ENCODE measurements at places on chromosomes 4 and X. TPM values are rescaled to one million over a fixed set of nuclear protein-coding genes. Genes with fewer than 3 reads are reported as not detected.

DNA sequence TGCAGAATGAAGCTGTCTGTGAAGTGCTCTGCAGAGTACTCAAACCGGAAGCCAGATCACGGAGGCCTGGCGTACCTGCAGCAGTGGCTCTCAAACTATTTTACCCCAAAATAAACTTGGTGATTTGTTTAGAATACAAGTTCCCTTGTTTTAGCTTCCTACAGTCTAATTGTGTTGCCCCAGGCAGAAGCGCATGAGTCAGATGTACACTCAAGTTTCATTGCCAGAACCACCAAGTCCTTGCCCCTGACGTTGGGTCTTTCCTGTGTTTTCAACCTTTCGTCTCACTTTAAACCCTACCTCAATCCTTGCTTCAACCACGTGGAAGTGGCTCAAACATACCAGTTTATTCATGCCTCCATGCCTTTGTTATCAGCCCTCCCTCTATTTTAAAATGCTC lies 66.2 kb upstream of the SLC7A11 start:
- DNase-seq = no peak

GRCh38 chr4:19327364-19327763 lies 924.3 kb upstream of the SLIT2 start:
- peak; percentile 12 for DNase-seq

GRCh38 chrX:1885116-1885515 lies 270.3 kb downstream of the ASMT start:
- DNase-seq = no peak

SERTM2 gene
- under 0.01 TPM for total RNA-seq

- no peak for DNase-seq
These were observed 29.6 kb downstream of the FAM47B start for GRCh38 chrX:34972206-34972605.

- no peak for DNase-seq
These were observed 128.6 kb upstream of the VCX start for GRCh38 chrX:7714351-7714750.

COX7B2 gene
- total RNA-seq = not detected

TMEM154 gene
- 0.50 TPM for total RNA-seq

DNA sequence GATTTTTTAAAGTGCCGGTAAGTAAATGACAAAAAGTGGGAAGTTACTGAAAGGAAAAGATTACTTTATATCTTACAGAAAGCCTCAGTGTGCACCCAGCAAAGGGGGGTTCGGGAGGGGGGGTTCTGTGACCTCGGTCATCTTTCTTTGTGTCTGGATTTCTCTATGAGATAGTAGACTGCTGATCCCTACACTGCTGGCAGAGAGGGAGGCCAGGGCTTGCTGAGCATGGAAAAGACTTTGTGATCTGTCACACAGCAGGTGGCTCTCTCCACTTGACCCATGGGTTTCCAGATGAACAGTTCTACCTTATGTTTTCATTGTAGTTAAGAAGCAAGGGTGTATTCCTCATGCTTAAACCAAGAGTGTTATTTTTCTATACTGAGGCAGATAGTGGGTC lies 475.6 kb downstream of the PCDH10 start:
- DNase-seq = no peak

DNA sequence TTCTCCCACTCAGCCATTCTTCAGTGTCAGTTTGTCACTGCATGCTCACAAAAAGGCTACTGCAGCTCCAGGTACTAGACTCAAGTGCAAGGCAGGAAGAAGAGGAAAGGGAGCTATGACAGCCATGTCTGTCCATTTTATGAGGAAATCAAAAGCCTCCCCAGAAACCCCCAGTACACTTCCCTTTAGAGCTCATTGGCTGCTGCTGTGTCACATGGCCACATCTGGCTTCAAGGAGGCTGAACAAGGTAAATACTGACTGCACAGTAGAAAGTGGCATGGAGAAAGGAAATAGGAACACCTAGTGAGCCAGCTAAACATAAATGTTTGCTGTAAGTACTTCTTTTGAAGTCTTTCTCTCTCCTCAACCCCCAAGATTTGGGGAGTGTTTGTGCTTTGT lies 67.2 kb upstream of the FRAS1 start:
- DNase-seq = no peak

DNA sequence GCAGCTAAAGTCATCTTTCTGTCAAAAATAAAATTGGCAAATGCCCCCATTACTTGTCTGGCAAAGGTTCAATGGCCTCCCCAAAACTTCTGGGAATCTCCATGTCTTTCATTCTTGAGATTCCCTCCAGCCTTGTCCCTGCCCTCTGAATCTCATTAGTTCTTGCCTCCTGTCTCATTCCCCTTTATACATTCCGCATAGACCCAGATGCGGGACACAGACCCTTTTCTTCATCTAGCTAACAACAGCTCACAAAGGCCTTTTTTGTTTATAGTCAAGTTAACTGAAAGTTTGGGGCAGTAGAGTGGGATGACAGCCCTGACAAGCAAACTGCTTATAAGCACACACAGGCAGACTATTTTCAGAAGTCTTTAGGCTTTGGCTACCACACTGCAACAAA lies 306.1 kb upstream of the FAM241A start:
- no peak for DNase-seq

DCK gene
- total RNA-seq = 12.2 TPM

SSX1 gene
- not detected for total RNA-seq

- peak; percentile 82 for DNase-seq
These were observed 10.6 kb upstream of the ELF4 start for GRCh38 chrX:130120746-130121504.

GRCh38 chr4:158610790-158611189 lies 60.9 kb downstream of the C4orf46 start:
- DNase-seq = peak; percentile 14

DNA sequence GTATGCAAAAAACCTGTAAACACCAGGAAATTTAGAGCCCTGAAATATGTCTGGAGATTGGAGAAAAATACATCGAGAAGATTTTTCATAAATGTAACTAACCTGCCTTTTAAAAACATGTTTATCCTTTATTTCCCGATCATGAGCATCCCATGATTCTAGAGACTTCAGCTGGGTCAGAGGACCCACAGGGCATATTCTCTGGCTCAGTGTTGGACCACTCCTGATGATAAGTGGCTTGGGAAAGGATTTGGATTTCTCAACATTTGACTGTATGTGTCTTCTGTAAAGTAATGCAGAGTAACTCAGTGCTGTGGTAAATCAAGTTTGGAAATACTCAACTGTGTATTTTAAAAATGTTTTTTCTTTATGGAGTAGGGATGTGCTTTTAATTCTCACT lies 40.0 kb upstream of the ANK2 start:
- DNase-seq = no peak

ARHGAP4 gene
- total RNA-seq = 1.5 TPM

DNA sequence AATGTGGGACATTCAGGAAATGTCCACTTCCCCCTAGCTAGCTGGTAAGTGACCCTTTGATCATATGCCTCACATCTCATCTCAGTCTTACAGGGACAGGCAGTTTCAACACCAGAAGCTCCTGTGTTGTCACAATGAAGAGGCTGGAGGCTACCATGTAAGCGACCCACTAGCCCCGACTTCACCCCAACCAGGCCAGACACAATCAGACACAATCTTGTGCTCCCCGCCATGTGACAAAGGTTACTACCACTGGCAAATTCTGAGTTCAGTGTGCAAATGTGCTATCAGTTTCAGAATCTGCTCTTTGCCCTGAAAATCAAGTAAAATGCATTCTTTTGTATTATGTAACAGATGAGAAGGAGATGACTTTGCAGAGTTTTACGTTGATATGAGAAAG lies 56.9 kb upstream of the STS start:
- no peak for DNase-seq

DNA sequence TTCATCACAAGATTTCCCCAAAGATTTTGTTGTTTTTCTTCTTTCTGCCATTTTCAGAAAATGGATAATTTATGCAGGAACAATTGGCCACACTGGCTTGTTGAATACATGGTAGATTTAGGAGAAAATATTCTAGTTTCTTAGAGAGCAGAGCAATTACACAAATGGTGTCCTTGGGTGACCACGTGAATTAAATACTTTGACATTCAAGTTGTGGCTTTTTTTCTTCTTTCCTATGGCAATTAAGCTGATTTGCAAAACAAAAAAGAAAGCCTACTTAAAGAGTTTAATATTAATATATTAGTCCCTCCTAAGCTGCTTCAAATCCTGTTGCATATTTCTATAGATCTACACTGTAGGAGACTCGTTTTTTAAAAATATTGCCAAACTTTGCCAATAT lies 133.0 kb upstream of the HTR2C start:
- no peak for DNase-seq

DNA sequence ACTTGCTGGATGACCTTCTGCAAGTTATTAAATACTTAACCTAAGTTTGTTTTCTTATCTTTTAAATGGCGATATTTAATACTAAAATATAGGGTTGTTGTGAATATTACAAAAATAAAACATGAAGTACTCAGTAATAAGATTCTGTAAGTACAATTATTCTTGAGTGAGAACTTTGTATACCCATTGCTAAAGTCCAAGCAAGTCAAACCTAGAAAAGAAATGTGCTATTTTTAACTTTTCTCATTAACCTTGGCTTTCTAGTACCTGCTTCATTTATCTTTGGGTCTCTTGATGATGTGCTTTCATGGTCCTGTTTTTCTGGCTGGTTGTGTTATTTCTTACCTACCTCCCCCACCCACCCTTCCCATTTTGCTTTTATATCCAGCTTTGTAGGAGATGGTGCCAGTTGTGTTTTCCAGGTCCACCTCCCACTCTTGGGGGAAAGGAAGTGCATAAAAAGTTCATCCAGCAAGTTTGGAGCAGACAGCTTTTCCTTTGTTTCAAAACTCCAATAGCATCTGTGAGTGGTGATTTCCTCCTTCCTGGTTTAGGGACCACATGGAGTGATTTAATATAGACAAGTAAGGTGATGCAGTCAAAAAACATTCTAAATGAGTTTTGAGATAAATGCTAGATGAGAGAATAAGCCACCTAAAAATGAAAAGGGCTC lies 7.5 kb upstream of the CXCL8 start:
- no peak for DNase-seq

- DNase-seq = no peak
These were observed 19.3 kb upstream of the DUSP9 start for GRCh38 chrX:153627675-153628111.

DNA sequence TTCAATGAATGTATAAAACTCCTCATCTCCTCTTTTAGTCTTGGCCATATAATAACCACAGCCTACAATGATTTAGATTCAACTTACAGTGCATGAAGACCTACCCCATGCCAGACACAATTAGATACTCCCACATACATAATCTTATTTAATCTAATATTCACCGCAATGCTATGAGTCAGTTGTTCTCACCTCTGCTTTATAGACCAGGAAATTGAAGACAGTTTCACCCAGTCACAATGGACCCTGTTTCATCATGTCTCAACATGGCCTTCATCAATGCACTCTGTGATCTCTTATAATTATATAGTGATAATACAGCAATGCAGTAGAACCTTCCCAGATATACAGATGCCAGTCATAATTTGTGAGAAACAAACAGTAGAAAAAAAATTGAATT lies 148.6 kb downstream of the PARM1 start:
- no peak for DNase-seq

CENPVL3 gene
- total RNA-seq = not detected

- DNase-seq = no peak
These were observed 46.0 kb upstream of the TMEM184C start for GRCh38 chr4:147571036-147571770.
